ENCODE measurements at places on chromosomes 4 and X.

DNA sequence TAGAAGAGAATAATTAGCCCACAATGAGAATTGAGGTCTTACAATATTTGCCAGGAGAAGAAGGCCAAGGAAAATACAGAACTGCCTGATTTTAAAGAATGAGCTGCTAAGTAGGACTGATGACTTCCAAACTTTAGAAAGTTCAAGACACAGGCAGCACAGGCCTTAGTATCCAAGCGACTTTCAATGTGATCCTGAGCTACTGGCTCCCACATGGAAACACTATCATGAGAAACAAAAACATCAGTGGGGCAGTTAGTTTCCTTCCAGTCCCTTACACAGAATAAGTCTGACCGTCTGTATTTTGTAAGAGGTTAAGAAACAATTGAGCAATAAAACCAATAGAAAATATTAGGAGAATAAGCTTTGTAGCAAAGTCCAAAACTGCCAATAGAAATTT, 251.4 kb downstream of the COL25A1 start:
- DNase-seq: no peak

DNA sequence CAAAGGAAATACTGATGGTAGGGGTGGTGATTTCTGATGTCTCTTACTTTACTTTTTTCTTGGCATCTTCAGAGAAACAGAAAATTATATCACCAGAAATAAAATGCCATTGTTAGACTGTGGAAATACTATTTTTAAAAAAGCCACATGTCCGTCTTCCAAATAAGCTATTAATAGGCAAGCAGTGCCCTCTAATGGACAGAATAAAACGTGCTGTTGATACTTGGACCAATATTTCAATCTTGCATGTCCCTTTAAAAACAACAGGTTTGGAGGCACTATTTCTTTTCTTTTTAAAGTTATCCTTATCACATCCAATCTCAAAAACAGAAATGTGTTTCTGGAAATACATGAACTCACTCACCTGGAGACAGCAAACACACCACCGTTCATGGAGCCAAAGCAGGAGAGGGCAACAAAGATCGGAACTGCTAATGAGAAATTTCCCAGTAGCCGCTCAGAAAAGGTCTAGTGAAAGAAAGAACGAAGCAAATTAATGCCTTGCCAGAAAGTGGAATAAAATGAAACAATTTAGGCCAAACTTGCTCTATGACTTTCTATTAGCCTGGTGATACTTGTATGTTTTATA, 59.2 kb downstream of the SLC7A11 start:
- peak; percentile 45 for DNase-seq

GRCh38 chr4:111595456-111595855, 549.8 kb upstream of the FAM241A start:
- no peak for DNase-seq

GRCh38 chr4:10157478-10158332, 41.1 kb upstream of the WDR1 start:
- DNase-seq: peak; percentile 71

- DNase-seq: no peak
These were observed 2.2 kb downstream of the SORCS2 start for GRCh38 chr4:7194251-7195140.

DNA sequence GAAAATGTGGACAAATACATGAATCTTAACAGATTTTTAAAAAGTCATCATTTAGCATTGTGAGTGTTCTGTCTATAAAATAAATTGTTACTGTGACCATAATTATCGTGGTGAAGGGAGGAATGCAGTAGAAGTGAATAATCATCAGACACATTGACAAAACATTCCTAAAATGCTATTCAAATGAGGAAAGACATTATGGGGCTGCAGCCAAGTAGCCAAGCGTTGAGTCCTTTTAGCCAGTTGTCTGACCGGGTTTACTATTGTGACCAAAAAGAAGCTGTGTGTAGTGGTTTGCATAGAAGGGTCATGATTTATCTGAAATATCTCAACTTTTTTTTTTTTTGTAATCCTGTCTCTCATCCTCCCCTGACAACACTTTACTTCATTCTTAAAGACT, 19.5 kb downstream of the WWC2 start:
- peak; percentile 69 for DNase-seq

GRCh38 chr4:139559089-139559479, 3.1 kb upstream of the SETD7 start:
- DNase-seq: no peak

DNA sequence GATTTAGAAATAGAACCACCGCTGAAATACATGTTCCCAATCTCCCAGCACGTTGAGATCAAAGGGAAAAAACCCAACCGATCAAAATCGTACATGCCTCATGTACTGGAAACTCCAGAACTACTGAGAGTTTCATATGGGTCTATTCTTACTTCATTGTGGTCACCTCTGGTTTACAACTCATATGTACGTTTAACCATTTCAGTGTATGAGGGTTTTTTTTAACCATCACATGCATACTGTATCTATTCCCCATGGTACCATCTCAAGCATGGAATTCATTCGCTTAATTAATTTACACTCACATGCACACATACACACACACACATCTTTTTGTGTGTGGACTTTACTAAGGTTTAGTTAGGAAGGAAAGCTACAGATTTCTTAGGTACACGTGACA, 46.0 kb upstream of the CLNK start:
- no peak for DNase-seq

- no peak for DNase-seq
These were observed 9.6 kb downstream of the UBA6 start for GRCh38 chr4:67691328-67691727.

- peak; percentile 64 for DNase-seq
These were observed 17.8 kb downstream of the TMPRSS11E start for GRCh38 chr4:68465058-68465457.

GRCh38 chr4:105686571-105686970, 21.9 kb downstream of the INTS12 start:
- no peak for DNase-seq

GRCh38 chrX:113947548-113947947, 636.3 kb upstream of the HTR2C start:
- no peak for DNase-seq

DNA sequence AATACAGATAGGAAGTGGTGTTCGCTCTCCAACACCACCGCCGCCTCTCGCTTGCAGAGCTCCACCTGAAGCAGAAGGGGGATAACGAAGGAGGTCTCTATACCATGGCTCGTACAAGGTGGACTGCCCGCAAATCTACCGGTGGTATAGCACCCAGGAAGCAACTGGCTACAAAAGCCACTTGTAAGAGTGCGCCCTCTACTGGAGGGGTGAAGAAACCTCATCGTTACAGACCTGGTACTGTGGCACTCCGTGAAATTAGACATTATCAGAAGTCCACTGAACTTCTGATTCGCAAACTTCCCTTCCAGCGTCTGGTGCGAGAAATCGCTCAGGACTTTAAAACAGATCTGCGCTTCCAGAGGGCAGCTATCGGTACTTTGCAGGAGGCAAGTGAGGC, 5.2 kb upstream of the BMP15 start:
- DNase-seq: peak; percentile 11

- DNase-seq: peak; percentile 73
These were observed 103.1 kb downstream of the PHEX start for GRCh38 chrX:22135171-22135711.

- DNase-seq: no peak
These were observed 38.0 kb upstream of the SPARCL1 start for GRCh38 chr4:87567191-87567590.

DNA sequence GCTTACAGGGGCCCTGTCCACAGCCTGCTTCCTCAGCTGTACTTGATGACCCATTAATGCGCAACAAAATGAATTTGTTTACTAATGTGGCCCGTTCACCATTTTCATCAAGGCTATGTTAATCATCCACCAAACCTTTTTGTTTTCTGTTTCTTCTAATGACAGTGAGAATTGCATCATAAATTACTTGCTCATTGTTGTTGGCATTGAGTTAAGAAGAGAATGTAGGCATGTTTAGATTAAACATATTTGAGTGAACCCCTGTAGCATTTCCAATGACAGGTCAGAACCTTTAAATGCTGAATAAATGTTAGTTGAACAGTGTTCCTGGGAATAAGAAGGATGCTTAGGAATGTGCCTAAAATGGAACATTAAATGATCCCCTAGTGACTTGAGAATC, 183.4 kb downstream of the SPRY1 start:
- no peak for DNase-seq

DNA sequence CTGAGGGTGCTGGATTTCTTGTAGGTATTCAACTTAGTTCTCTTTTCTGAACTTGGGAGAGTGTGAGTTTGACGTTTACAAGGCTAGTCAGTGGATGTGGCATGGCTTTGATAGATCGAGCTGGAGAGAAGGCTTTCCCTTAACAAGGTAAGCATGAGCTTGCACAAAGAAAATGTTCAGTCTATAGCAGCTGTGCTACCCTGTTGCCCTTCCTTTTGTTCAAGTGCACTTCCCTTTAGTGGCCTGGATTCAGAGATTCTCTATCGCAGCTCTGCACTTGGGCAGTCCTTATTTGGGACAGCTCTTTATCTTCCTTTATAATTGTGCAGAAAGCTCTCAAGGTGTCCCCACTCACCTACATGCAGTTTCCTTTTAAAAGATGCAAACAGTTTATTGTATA, 198.0 kb downstream of the ARHGAP24 start:
- DNase-seq: no peak

DNA sequence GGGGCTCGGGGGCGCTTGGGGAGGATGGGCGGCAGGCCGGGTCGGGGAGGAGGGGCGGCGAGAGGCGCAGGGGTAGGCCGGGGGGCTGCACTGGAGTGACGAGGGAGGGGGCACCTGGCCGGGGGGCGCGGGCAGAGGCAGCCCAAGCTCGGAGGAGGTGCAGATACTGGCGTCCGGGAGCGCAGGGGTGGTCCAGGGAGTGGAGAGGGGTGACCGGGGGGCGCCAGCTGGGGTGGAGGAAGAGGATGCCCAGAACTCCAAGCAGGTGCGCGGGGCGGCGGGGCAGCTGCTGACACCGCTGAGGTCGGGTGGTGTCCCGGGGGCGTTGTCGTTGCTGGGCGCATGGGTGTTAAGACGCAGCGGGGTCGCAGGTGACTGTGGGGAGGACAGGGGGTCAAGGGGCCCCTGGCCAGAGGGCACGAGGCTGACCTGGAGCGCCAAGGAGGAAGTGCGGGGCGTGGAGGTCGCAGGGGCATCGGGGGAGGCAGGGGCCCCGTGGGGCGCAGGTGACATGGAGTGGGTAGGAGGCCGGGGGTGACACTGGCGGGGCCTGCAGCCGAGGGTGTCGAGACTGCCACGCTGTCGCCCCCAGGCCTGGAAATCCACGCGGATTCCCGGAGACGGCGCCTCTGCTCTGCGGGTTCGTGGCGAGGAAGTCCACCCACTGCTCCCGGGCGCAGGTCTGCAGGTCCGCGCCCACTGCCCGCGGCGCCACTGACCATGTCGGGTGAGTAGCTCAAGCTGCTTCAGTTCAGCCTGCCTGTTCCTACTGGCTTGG, 928 bp downstream of the GYG2 start:
- no peak for DNase-seq

DNA sequence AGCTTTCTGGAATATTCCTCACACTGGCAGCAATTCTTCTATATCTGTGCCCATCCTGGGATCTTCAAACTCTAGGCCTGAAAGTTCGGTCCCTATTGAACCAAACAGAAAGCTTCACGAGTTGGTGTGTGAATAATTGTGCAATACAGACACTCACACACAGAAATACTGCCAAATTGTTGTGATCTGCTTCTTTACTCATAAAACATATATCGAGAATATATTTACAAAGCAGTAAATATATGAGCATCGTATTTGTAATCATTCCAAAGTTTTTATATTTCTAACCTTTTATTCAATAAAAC, 56.6 kb upstream of the BEX4 start:
- DNase-seq: no peak

- no peak for DNase-seq
These were observed 19.7 kb downstream of the GAB3 start for GRCh38 chrX:154731184-154731583.

GRCh38 chr4:85807247-85807950, 332.4 kb downstream of the ARHGAP24 start:
- DNase-seq: peak; percentile 15

DNA sequence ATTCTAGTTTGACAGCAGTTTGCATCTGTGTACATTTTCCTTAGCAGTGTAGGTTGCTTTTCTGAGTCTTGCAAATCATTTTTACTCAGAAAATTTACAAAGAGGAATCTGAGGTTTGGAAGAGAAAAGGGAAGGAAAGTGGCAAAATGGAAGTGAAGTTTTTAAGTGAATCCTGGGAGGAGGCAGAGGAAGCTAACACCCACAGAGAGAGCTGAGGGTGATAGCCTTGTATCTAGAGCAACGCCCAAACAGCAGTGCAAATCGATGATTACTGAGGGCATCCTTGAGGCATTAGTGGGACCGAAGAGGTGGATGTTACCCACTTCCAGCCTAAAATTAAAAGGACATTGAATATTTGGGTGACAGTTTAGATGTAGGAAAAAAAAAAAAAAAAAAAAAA, 31.8 kb downstream of the KLF3 start:
- no peak for DNase-seq

DNA sequence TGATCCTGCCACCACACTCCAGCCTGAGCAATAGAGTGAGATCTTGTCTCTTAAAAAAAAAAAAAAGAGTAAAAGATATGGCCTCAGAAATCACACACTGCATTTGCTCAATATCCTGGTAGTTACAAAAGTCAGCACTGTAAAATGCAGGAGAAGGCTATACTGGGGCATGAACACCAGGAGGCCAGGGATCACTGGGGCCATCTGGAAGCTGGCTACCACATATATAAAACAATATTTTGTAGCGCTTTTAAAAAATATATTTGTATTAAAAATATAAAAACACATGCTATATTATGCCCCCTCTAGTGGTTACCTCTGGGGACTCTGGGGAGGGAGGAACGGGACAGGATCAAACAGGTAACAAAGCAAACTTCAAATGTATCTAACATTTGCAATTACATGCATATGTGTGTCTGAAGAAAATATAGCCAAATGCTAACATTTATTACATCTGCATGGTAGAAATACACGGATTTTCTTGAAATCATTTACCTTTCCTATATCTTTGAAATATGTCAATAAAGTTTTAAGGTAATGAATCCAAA, 4.0 kb downstream of the C4orf46 start:
- DNase-seq: peak; percentile 13

GRCh38 chrX:103730147-103730795, 19.6 kb downstream of the TMEM31 start:
- no peak for DNase-seq

DNA sequence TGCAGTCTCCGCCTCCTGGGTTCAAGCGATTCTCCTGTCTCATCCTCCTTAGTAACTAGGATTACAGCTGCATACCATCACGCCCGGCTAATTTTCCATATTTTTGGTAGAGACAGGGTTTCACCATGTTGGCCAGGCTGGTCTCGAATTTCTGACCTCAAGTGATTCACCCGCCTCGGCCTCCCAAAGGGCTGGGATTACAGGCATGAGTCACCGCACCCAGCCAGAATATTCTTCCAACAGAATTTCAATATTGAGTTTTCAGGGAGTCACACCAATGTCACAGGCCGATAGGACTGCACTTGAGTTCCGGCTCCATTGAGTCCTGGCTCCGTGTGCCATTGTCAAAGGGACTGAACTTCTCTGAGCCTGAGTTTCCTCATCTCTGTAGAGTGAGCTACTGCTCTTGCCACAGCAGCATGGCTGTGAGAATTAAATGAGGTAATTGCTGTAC, 82.9 kb downstream of the CLCN4 start:
- peak; percentile 51 for DNase-seq

All from mammary epithelial cell (primary cell).